ENCODE measurements at places on chromosomes 2 and 18.

DNA sequence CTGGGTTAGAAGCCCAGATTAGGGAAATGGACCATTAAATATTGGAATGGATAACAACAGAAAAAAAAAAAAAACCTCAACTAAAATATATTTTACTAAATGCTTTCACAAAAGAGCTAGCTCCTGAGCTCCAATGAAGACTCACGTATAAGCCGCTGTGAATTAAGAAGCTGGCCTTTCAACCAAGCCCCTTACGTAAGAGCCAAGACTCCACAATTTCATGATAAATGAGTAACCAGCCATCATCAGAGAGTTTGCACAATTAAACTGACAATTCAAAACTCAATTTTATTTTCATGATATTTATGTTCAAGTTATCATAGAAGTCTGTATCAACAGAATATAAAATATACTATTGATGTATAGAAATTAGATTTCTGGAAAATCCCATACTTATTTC, 70.7 kb upstream of the HNRNPA3 start:
- no peak for DNase-seq

DNA sequence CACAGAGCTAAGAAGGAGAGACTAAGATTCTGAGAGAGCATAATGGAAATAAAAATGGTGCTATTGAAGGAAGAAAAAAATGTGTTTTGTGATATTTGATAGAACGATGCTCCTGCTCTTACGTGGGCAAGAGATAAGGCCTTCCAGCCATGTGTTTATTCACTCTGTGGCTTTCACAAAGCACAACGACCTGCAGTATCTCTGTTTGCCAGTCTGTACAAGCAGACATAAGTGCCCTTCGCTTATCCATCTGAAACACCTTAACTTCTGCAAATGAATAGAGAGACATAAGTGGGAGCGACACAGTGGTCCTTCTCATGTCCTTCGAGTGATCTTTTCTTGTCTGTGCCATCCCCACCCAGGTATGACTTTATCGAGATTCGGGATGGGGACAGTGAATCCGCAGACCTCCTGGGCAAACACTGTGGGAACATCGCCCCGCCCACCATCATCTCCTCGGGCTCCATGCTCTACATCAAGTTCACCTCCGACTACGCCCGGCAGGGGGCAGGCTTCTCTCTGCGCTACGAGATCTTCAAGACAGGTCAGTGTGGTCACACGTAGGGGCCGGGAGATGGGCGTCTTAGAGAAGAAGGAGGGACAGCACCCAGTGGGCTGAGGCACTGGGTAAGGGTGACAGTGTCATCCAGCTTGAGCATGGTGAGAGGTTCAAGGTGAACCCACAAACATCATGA, 33.7 kb downstream of the NRP2 start:
- DNase-seq: no peak

- DNase-seq: no peak
These were observed 256.9 kb downstream of the DCC start for GRCh38 chr18:52596748-52597435.

GRCh38 chr2:178473931-178474330, 4.5 kb downstream of the FKBP7 start:
- no peak for DNase-seq

DNA sequence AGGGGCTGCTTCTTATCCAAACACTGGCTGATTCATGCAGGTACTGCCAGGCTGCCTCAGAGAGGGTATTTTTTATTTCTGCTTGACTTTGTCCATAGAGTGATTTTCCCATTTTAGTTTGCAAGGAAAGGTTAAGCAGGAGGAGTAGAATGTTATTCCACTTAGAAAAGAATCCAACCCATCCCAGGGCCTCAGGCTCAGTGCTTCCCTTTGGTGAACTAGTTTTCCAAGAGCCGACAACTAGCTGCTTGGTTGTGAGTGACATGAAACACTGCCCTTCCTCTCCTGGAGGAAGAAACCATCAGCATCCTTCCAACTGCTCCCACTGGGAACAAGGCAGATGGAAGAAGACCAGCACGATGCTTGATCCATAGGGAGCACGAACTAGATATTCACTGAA, 58.5 kb downstream of the BCL2 start:
- DNase-seq: no peak

DNA sequence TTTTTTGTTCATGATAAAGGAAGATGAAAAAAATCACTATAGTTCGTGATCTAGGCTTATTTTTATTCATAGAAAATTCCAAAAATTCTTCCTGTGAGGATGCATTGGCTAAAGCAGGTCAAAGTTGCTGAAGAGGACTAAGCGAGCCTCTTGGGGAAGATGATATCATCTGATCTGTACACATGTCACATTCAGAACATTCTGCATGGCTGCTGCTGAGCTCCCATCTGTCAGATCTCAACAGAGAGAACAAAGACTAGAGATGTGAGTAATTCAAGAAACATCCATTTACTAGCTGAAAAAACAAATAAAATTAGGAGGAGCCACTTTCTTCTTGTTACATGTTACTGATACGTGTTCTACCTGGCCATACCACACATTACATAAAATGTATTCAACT, 518.6 kb upstream of the FSIP2 start:
- no peak for DNase-seq

- no peak for DNase-seq
These were observed 6.9 kb upstream of the CCBE1 start for GRCh38 chr18:59704146-59704545.

- DNase-seq: no peak
These were observed 1.4 kb downstream of the GPATCH11 start for GRCh38 chr2:37085731-37086147.

- DNase-seq: peak; percentile 57
These were observed 31.5 kb downstream of the ACVR1C start for GRCh38 chr2:157596992-157597681.

DNA sequence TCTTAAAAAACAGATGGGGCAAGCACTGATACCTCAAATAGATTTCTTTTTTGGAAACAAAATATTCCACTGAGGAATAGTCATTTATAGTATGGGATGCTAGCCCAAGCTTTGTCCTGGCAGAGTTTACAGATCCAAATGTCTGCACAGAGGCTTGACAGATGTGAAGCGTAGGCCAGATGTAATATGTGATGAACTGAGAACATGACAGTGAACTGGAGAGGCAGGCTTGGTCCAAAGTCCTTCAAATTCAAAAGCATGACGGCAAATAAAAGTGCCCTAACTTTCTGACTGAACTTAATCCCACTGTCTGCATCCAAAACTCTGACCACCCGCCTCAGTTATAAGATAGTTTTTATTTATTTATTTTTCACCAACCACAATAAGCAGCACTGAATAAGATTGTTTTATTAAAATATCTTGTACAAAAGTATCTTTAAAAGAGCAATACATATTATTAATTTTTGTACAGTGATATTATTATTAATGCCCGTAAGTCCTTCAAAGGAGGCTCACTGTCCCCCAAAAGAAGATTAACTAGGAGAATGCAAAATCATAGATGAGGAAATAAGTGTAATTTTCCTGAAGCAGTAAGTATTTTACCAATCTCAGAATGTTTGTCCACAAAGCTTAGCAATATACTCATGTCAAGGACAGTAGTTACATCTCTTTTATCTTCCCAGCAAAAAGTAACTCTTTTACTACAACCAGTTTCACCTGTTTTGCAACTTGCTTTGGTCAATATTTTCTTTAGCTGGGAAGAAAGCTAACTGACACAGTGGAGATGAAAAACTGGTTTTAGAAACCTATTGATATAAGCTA, 10.7 kb upstream of the SPOPL start:
- DNase-seq: no peak

DNA sequence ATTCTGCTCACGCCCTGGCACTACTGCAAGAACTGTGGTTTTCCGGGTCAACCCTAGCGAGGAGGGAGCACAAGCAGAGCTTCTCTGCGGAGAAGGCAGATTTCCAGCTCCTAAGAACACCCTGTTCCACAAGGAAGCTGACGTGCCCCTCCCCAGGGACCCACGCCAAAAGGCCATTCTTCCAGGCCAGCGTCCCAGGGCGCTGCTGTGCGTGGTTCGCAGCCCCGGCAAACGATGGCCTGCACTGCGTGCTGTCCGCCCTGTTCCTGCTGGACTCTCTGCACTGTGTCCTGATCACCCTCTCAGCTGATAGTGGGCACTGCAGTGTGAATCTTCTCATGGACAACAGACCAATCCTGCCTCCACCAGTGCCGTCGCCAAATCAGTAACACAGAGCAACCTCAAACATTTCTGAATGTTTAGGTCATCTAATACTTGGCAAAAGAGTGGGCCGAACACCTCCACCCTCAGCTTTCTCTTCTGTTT, 49.1 kb downstream of the ADI1 start:
- DNase-seq: peak; percentile 78

GRCh38 chr2:4324531-4324930, 621.2 kb downstream of the DCDC2C start:
- no peak for DNase-seq
